Ascending aorta (tissue), 2 donors: ENCODE measurements at places on chromosomes 3 and 15.

GRCh38 chr3:63972196-63972595 is 51.1 kb downstream of the PSMD6 start:
- no peak for DNase-seq

GRCh38 chr15:73052653-73053397 is 562 bp downstream of the NEO1 start:
- no peak for DNase-seq

GRCh38 chr3:7205535-7205934 is 344.6 kb downstream of the GRM7 start:
- no peak for DNase-seq

- no peak for DNase-seq
Observed at GRCh38 chr15:61169275-61169903, 59.7 kb downstream of the RORA start.

GRCh38 chr15:44585633-44586032 is 48.7 kb downstream of the EIF3J start:
- DNase-seq: no peak

- DNase-seq: no peak
Observed at GRCh38 chr3:171561596-171562323, 101.6 kb upstream of the TNIK start.

DNA sequence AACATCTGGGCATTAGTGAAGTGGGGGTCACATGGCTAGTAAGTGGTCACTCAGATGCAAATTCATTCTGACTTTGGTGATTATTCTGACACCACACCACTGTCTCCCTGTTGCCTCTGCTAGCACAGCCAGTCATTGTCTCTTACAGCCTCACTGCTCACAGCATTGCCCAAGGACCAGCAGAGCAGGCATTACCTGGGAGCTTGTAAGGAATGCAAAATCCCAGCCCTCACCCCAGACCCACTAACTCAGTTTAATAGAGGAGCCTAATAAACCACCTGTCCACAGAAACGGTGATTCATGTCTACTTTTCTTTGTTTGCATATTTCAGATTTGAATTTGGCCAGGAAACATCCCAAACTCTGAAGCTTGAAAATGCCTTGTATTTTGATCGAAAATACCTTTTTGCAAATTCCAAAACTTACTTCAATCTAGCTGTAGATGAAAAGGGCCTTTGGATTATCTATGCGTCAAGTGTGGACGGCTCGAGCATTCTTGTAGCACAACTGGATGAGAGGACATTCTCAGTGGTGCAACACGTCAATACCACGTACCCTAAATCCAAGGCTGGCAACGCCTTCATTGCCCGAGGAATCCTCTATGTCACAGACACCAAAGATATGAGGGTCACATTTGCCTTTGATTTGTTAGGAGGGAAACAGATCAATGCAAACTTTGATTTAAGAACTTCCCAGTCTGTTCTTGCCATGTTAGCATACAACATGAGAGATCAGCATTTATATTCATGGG is 62.7 kb downstream of the GLDN start:
- DNase-seq: peak; percentile 41

DNA sequence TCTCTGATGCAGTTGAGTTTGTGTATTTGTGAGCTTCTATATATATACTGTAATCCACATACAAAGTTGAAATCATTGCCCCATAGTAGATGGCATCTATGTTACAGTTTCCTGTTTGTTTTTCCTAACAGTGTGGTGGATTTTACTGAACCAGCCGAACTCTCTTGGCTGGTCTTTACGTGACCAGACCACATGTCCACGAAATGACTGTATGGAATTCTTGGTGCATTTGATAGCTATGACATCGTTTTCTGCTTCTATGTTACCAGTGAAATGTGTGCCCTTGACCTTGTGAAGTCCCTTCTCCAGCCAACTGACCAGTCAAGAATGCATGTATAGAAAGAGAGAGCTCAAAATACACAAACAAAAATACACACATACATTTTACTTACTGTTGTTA is 1.8 kb downstream of the KCNMB2 start:
- DNase-seq: no peak

DNA sequence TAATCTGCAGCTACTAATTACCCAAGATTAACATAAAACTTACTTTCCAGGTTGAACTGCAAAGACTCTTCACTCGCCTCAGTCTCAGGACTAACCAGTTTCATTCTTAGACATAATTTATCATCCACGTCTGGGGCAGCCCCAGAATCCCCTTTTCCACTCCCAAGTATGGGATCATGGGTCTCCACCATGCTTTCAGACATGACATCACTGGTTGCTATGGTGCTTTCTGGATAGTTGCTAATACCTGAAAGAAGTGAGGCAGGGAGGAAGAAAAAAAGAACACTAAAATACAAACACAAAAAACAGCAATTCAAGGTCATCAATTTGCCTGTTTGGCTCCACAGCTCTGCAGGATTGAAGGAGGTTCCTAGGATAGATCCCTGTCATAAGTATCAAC is 46.6 kb downstream of the TP53BP1 start:
- no peak for DNase-seq

DNA sequence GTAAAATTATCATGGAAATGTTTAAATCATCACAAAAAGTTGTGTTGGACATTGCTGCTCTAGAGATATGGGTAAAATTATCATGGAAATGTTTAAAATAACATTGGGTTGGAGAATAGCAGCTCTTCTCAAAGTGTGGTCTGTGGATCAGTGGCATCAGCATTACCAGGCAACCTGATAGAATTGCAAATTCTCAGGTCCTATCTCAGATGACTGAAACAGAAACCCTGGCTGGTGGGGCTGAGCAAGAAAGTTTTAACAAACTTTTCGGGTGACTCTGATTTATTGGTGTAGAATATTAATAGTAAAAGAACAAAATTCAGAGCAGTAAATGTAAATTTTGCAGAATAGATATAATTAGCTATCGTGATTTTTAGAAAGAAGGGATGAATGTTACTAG is 28.9 kb downstream of the NXPE3 start:
- DNase-seq: no peak

GRCh38 chr3:25430287-25430934 is 2.3 kb downstream of the RARB start:
- no peak for DNase-seq

DNA sequence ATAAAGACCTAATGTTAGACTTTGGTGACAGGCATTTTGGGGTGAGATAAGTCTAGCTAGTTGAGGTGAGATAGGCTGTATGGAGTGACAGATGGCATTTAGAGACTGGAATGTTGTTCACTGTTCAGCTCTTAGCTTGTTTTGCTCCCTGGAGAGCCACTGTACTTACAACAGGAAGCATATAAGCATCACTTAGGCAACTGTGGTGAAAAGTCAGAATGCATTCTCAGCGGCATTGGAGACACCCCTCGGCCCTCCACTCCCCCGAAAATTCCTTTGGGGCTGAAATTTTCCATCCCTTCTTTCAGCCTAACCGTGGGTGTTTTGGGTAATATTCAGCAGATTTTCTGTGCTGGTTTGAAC is 73.4 kb downstream of the SLCO3A1 start:
- DNase-seq: no peak

DNA sequence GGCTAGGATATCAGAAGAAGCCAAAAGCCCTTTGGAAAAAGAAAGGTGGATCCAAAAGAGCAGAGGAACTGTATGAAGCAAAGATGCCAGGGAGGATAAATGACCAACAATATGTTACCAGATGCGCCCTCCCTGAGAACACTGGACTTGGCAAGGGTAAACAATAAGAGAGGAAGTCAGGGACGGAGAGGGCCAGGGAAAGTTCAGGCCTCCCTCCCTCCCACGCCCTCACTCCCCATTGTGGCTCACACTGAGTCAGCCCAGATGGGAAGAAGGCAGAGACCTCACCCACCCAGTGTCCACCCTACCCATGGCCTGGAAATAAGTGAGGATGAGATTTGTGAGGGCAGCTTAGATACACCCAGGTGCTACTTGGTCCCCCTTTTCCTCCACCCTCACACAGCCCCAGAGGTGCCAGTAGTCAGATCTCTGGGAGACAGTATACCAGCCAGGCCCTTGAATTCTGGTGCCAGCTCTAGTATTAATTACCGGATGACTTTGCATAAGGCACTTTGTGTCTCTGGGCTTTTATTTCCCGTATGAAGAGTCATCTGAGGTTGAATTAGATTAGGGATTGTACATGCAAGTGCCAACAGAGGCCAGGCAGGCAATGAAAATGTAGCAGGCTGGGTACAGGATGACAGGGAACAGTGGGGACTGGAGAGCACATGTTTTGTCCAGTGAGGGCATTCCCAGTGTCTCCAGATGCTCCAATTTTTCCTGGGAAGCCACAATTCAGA is 35.1 kb upstream of the FRMD4B start:
- peak; percentile 65 for DNase-seq

GRCh38 chr15:27438403-27439375 is 467.7 kb downstream of the GABRG3 start:
- DNase-seq: no peak

DNA sequence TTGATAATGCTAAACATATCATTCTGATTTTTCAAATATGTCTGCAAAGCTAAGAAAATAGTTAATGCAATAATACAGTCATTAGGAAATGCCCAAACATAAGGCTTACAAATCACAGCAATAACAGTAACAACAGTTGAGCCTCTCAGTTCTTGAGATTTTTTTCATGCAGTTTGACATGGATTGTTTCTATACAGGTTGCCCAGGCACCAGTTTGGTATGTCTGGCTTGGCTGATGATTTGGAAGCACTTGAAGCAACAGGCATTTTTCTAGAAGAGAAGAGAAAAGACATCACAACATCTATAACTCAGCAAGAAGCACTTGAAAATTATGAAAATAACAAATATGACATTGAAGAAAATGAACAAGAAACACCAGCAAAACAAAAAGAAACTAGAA is 78.7 kb upstream of the COL6A5 start:
- no peak for DNase-seq

- no peak for DNase-seq
Observed at GRCh38 chr3:50599716-50600118, 11.9 kb downstream of the CISH start.

DNA sequence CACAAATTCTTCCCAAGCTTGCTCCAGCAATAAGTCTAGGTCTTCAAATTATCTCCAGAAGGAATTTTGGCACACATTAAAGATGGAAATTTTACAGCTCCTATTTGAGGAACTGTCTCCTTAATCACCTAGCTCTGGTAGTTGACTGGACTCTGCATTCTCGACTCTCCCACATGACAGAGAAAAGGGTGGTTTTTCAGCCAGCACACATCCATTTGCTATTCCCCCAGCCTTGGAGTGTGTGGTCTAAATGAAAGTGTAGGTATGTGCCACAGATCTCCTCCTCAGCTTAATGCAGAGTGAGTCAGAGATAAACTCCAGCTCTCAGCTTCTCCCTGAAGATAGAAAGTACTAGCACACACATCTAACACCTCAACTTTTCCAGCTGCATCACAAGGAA is 62.2 kb upstream of the ALCAM start:
- DNase-seq: no peak

GRCh38 chr15:62141643-62142588 is 23.2 kb downstream of the C2CD4B start:
- DNase-seq: no peak

GRCh38 chr3:35707904-35708303 is 68.6 kb downstream of the ARPP21 start:
- DNase-seq: no peak

DNA sequence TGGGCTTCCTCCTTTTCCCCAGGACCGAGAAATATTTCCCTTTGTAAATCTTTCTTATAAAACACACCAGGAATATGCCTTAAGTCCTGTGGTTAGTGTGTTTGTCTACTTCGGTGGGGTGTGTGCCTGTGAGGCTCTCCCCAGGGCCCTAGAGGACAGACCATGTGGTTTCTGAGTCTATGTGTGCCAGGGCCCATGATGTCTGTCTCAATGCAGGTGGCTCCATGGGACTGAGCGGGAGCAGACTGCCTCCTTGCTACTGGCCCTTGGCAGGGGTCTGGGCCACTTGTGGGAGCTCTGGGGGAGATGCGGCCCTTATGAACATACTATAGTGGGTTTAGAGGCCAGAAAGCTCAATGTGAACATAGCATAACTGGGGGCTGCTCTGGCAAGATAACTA is 37.6 kb downstream of the SCN5A start:
- peak; percentile 12 for DNase-seq

GRCh38 chr15:68206711-68207151 is 1.6 kb upstream of the CALML4 start:
- DNase-seq: peak; percentile 57

GRCh38 chr3:157103280-157103679 is 56.7 kb downstream of the CCNL1 start:
- DNase-seq: no peak

GRCh38 chr3:27568393-27568792 is 84.2 kb upstream of the SLC4A7 start:
- DNase-seq: peak; percentile 81

DNA sequence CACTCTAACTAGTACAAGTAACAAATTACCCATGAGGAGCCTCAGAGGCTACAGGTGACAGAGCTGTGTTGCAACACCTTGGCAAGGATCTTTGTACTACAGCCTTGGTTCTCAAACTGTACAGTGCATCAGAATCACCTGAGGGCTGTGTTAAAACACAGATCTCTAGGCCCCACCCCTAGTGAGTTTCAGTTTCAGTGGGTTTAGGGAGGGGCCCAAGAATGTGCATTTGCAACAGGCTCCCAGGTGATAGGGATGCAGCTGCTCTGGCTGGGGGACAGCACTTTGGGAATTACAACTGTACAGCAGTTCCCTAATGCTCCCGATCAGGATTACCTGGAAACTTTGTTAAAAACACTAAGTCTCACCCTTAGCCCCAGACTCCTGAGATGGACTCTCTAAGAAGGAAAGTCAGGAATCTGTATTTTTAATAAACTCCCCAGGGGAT is 66.1 kb upstream of the NR2F2 start:
- DNase-seq: no peak

DNA sequence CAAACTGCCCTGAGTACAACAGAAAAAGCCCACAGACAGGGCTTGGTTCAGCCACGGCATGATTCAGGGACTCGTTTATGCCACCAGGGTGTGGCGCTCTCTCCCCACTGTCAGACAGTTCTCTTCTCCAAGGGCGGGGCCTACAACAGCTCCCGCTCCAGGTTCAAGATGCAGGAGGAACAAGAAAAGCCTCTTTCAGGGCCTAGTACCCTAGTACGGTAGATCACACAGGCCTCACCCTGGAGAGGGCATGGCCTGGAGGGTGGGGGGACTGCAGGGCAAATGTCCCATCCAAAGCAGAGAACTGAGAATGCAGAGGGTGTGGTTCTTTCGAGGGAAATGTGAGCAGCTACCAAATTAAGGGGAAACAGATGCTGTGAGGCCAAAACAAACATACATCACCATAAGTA is 12.0 kb downstream of the MESD start:
- DNase-seq: peak; percentile 70

GRCh38 chr3:58962816-58963215 is 87.0 kb downstream of the CFAP20DC start:
- DNase-seq: no peak

GRCh38 chr15:98776607-98777281 is 128.4 kb downstream of the IGF1R start:
- DNase-seq: no peak
